ENCODE measurements at places on chromosomes 3 and 15.
A peak's percentile ranks its signal among the peaks of the same experiment; 100 is the strongest.

- DNase-seq = peak; percentile 91
Observed at GRCh38 chr15:58957101-58957973, 23.9 kb upstream of the SLTM start.

DNA sequence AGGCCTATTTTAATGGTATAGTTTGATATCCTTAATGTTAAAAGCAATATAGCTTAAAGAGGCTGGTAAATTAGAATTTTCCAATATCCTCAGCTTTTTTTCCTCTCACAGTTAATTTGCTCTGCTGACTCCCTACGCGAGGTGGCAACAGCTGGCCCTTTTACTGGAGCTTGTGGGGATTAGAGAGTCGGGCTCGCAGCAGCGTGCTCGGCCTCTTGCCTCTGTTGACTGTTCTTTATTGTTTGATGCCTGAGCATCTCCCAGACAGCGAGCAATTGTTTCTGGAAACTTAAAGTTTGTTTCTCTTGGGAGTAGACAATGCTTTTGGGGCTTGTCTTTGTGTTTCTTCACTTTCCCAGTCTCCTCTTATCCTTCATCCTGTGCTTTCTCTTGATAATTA lies 80.8 kb downstream of the OPA1 start:
- no peak for DNase-seq

- DNase-seq = no peak
Observed at GRCh38 chr3:152040319-152040718, 166.9 kb downstream of the SUCNR1 start.

- DNase-seq = no peak
Observed at GRCh38 chr3:110814170-110815007, 257.2 kb upstream of the NECTIN3 start.

DNA sequence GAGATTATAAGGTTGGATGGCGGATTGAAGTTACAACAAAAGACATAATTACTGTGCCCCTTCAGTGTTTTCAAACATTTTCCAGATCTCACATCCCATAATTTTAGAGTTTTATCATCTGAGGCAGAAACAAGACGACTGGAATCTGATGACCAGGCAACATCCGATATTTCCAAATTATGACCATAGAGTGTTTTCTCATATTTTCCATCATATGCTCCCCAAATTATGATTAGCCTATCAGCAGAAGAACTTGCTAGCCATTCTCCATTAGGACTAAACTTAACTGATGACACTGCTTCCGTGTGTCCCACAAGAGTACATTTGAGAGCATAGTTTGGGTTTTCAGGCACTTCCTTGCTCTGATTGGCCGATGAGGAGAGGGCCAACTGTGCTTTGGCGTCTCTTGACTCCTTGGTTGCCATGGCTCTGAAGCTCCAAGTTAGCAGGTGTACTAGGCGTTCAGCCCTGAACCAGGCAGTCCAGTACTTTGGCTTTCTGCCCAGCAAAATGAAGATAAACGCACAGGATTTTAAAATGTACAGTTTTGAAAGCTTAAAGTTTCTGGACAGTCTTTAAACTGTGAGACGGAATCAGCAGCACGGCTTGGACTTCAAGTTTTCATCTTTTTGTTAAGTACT lies 638 bp downstream of the WDR5B start:
- DNase-seq = peak; percentile 82

DNA sequence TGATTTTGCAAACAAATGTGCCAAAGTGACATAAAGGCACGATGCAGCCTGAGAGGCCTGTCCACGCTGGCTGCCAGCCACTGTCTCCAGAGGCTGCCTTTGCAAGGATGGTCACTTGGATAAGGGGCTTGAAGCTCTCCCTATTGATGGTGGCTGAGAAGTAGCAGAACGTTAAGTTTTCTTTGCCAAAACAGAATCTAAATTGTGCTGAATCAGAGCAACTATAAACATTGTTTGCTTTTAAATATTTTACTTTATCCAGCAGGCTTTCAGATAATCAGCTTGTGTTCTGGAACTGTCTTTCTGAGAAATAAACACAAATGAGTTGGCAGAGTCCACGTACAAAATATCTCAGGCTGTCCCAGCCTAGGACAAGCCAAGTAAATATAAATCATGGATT lies 23.8 kb upstream of the CNBP start:
- DNase-seq = no peak

DNA sequence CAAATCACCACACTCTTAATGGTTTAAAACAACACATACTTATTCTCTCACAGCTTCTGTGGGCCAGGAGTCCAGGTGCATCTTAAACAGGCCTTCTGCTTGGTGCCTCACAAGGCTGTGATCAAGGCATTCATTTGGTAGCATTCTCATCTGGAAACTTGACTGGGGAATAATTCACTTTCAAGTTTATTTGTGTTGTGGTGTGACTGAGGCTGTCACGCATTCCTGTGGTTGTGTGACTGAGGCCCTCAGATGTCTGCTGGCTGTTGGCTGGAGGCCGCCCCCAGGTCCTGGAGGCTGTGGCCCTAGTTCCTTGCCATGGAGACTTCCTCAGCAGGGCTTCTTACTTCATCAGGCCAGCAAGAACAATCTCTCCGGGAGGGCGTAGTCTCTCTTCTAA lies 16.9 kb upstream of the FAM3D start:
- DNase-seq = no peak

DNA sequence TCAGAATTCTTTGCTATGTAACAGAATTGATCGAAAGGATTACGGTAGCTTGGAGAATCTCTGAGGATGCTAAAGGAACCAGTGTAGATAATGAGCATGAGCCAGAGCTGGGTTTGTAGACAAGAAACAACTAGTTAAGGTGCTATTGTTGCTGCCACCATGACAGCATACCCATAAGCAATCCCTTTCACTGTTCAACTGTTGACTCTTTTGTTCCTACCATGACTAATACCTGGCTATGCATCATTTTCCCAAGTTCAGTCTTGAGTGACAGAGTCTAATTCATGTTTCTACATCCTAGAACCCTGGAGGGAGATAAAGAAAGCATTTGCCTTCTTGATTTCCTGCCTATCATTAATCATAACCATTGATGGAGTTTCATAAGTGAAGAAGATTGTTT lies 600.3 kb downstream of the OTOL1 start:
- no peak for DNase-seq

GRCh38 chr15:38540510-38540909 lies 24.1 kb downstream of the RASGRP1 start:
- no peak for DNase-seq

DNA sequence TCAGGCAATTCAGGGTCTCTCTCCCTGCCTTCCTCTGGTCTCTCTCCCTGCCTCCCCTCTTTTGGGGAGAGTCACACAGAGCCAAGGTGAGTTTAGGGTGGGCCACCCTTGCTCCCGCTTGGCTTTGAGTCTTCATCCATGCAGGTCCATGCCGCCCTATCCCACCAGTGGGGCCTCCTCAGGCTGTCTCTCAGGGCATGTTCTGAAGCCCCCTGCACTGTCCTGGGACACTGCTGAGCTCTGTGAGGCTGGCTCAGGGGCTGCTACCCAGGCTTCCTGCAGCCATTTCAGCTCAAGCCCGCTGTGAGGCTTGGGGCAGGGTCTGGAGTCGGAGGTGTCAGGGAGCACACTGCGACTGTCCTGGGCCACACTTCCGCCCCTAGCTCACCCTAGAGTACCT lies 203.1 kb downstream of the SSR3 start:
- no peak for DNase-seq

DNA sequence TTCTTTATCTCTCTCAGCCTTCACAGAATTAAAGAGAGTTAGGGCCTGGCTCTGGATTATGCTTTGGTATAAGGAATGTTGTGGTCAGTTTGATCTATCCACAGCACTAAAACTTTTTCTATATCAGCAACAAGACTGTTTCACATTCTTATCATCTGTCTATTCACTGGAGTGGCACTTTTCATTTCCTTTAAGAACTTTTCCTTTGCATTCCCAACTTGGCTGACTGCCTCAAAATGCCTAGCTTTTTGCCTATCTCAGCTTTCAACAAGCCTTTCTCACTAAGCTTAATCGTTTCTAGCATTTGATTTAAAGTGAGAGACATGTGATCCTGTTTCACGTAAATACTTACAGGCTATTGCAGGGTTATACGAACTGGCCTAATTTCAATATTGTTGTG lies 471.8 kb downstream of the GBE1 start:
- DNase-seq = no peak

- peak; percentile 8 for DNase-seq
Observed at GRCh38 chr15:27973886-27974285, 125.2 kb downstream of the OCA2 start.

GRCh38 chr15:98324341-98324970 lies 323.9 kb upstream of the IGF1R start:
- no peak for DNase-seq

DNA sequence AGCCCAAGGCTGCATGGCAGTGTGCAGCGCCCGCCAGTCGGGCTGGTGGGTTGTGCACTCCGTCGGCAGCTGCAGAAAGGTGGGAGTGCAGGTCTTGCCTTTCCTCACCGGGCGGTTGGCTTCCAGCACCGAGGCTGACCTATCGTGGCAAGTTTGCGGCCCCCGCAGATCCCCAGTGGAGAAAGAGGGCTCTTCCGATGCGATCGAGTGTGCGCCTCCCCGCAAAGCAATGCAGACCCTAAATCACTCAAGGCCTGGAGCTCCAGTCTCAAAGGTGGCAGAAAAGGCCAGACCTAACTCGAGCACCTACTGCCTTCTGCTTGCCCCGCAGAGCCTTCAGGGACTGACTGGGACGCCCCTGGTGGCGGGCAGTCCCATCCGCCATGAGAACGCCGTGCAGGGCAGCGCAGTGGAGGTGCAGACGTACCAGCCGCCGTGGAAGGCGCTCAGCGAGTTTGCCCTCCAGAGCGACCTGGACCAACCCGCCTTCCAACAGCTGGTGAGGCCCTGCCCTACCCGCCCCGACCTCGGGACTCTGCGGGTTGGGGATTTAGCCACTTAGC lies 4.3 kb downstream of the ISL2 start:
- peak; percentile 70 for DNase-seq

DNA sequence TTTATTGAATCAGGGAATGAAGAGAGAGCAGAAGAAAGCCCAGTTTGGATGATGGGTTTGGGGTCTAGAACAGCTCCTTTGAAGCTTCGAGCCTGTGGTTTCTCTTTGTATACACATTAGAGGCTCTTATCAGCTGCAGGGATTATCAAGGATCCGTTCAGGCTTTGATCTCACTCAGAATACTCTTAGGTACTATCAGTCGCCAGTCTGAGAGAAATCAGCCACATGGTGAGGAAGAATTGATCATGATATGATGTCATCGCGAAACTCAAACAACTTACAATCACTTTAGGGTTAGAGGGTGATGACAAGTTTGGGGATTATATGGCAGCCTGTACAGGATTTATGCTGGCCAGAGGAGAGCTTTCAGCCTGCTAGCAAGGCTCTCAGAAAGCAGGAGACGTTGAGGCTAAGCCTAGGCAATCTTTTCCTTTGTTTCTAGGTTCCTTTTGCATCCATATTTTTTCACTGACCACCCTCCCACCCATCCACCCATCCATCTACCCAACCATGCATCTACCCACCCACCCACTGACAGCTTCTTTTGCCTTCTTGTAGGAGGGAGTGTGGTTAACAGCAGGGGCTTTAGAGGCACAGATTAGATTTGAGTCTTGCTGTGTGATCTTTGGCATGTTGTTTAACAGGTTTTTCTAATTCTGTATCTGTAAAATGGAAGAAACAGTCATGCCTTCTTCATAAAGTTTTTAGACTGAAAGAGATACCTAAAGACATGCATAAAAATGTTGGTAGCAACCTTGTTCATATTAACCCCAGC lies 330.4 kb upstream of the LRRFIP2 start:
- no peak for DNase-seq

- DNase-seq = no peak
Observed at GRCh38 chr3:64278625-64279024, 53.4 kb upstream of the PRICKLE2 start.

- peak; percentile 78 for DNase-seq
Observed at GRCh38 chr3:37546876-37547275, 314.8 kb upstream of the CTDSPL start.

DNA sequence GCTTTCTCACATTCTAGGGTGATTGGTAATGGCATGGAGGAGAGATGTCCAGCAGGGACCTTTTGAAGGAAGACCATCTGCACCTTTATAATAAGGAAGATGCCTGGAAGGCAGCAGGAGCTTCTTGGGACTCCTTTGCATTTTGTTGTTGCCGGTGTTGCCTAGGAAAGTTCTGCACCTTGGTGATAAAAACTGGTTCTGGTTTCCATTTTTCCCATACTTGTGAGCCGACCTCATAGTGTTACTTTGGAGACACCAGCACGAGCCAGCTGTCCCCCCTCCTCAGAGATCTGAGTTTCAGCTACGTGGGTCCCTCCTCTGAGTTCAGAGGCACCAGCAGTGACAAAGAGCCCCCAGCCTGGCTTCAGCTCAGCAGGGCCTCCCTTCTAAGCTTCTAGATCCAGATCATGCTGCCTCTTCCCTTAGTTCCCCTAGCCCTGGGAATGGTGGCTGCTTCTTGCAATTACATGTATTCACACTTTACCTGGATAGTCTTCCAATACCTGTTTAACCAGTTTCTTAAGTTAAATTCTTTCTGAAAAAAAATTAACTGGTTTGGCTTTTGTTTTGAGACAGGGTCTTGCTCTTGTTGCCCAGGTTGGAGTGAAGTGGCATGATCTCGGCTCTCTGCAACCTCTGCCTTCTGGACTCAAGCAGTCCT lies 18.0 kb upstream of the FSTL1 start:
- DNase-seq = no peak

- DNase-seq = no peak
Observed at GRCh38 chr15:38111070-38111469, 141.6 kb upstream of the SPRED1 start.

DNA sequence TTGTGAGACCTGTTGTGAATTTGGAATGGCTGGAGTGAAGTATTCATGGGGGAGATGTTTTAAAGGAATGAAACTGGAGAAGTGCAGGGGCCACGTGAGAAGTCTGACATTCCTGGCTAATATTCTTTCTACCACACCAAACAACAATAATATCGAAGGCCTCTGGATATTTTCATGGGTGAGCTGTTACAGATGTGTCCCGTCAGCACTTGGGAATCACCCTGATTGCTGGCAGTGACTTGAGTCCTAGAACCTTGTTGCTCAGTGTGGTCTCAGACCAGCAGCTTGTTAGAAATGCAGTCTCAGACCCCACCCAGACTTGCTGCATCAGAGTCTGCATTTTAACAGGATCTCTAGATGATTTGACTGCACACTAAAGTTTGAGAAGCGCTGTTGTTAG lies 113.8 kb downstream of the ITPR1 start:
- no peak for DNase-seq

GRCh38 chr3:177883957-177884356 lies 652.3 kb upstream of the KCNMB2 start:
- peak; percentile 7 for DNase-seq

GRCh38 chr3:73405853-73406252 lies 218.9 kb downstream of the PDZRN3 start:
- DNase-seq = no peak

DNA sequence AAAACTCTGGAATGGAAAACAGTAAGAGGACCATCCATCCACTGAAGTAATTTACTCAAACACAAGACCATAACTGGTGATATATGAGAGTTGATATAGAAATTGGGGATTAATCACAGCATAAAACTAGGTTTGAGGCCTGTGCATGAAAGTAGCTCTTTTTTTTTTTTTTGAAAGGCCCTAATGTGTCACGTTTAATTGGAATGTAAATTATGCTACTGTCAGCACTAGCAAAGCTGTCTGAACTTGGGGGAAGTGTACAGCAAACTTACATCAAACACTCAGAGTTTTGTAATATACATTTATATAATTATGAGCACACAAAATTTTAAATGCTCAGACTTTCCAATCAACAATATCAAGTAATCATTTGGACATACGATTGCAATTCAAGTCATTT lies 154.1 kb downstream of the GREM1 start:
- no peak for DNase-seq

GRCh38 chr3:167397826-167398225 lies 17.7 kb upstream of the ZBBX start:
- no peak for DNase-seq

- DNase-seq = no peak
Observed at GRCh38 chr3:149330609-149331331, 2.7 kb downstream of the TM4SF18 start.

GRCh38 chr3:346186-346585 lies 149.6 kb downstream of the CHL1 start:
- DNase-seq = no peak

Data from hematopoietic multipotent progenitor cell treated with erythropoietin and hydrocortisone succinate and interleukin-3 and kit ligand, for 6 days (in vitro differentiated cells).